Left ventricle myocardium superior (tissue), 1 donor: ENCODE measurements at places on chromosomes 4 and X. TPM values are rescaled to one million over a fixed set of nuclear protein-coding genes. Genes with fewer than 3 reads are reported as not detected.

PLXNB3 gene
- 2.4 TPM for total RNA-seq

DNA sequence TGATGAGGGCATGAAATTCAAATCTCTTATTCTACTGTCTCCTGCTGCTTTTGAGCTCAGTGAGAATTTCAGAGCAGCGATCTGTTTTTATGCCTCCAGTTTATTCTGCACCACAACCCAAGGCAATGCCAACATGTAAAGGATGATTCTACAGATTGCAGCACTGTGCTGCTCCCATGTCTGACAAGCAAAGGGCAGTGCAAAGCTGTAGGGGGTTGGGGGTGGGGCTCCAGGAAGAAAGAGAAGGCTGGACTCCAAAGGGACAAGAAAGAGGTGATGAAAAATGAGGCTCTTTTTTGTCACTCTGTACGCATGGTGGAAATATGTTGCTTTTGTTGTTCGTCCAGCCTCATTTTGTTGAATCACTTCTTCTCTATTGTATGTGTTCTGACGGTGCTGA, 254.6 kb downstream of the STIM2 start:
- DNase-seq = no peak

DNA sequence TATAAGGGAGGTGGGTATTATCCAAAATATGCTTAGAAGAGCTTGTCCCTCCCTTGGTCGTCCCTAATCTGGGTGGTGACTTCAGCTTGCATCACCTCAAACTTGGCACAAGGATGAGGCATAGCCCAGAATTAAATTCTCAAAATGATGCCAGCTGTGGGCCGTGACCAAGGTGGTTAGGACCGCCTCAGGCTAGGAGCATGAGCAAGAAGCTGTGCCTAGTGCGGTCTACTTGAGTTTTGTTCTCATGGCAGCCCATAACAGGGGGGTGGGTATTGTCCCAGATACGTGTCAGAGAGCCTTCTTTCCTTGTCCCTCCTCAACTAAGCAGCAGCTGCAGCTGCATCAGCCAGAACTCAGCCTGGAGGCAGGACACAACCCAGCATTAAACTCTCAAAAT, 2620.0 kb downstream of the PCDH7 start:
- no peak for DNase-seq

DNA sequence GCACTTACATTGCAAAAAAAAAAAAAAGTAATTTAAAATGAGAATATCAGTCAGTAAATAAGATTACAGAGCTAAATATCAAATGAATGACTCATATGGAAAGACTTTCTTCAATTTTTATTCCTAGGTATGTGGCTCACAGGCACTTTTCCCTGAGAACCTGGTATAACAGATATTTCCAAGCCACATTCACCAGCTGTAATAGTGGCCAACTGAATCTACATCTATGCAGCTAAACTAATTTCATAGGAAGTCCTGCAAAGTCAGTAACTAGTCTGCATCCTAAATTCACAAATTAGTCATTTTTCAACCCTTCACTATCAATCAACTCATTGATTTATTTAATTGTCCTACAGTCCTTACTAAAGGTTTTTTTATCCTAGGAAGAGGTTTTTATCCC, 5.6 kb downstream of the PDE5A start:
- no peak for DNase-seq

SOWAHB gene
- total RNA-seq = not detected

DNA sequence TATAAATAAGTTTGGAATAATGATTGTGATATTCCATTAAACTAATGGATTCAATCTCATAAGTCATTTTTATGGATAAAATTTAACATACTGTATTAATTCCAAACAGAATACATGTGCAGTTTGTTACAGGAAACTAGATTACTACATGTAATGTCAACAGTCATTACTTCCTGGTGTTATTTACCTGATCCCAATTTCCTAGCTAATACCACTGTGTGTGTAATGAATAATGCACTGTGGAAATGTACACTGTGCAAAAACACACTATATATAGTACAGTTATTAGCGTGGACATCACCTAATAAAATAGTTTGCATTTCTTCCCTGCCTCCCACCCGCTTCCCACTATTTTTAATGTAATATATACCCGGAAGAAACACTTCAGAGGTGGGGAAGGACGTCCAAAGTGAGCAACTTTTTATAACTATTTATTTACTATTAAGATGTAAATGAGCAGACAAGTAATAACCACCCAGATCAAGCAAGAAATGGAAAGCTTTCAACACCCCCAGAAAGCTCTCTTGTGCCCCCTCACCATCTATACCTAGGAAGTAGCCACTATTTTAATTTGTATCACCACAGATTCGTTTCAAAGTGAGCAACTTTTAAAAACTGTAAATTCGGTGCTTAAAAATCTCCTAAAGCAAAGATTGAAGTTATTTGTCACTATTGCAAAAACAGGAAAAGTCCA, 219.1 kb downstream of the THOC2 start:
- DNase-seq = no peak

DNA sequence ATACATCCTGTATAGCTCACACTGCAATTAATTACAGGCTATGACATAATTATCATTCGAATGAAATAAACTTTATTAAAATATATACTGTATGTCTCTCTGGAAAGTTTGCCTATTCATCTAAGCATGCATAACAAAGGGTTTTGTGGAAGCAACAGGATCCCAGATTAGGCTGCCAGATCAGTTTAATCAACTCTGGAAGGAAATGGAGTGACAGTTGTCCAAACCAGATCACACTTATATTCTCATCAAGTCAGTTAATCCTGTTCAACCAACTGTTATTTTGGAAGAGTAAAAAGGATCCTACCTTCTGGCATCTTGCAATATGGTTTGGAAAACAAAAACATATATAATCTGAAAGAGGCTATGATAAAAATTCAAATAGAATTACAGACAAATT, 312.2 kb downstream of the FAT4 start:
- DNase-seq = no peak

DNA sequence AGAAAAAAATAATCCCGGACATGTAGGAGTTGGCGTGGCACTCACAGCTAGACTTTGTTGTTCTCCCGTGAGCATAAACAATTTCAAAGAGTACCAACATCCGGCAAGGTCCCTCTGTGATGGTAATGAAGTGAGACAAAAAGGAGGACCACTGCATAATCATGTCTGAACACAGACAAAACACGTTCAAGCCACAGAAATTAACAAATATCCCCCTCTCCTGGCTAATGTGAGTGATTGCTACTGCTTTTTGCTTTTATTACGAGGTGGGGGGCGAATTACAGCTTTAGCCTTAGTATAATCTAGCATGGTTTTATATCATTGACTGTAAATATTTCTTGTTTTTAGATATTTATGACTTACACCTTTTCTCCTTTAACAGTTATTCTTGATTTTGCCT, 118.5 kb downstream of the PLS3 start:
- no peak for DNase-seq

DNA sequence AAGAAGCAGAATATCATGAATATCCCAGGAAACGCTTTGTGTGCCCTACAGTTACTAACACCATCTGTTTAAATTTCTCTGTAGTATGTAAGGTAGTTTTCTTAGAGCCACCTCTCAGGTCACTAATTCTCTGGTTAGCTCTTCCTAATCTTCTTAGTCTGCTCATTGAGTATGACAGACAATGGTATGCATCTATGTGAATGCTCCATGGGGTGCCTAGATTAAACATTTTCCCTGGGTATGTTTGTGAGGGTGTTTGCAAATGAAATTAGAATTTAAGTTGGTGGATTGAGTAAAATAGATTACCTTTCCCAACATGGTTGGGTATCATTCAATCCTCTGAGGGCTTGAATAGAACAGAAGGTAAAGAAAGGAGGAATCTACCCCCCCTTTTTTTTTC, 233.0 kb downstream of the PCDH18 start:
- no peak for DNase-seq

TMEM154 gene
- 3.3 TPM for total RNA-seq

DNA sequence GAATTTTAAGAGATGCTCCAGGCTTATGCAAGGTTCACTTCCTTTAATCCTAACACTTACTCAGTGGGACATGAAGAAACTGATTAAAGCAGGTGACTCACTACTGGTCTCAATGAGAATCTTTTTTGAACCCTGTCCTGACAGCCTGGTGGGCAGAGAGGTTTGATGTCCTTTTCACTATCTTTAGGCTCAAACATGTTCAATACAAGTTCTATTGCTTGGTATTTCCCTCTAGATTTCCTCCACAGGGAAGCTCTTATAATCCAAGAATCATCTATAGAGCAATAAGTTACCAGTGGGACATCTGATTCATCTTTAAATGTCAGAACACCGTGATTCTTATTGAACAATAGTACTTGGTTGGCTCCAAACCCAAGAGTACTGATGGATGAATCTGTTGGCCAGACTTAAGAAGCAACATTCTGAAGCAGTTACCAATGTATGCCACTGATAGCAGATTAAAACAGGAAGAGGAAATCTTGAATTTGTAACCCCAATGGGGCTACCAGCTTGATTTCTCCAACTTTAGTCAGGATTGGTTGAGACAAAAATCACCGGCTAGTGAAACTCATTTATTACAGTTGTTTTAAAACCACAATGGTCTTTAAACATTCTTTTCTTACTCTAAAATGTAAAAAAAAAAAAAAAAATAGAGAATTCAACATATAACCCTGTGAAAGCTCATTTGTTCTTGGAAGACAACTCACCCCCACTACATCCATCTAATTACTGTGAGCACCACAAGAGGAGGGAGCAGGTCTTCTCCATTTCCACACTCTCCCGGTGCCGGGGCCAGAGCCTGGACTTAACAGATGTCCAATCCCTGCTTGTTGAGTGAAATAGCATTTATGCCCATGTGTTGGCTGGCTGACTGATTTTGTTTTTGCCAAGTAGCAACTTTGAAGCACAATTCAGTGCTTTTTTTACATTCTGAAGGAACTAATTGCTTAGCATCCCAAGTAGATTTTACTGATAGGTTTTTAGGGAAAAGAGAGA, 43.3 kb downstream of the FGFBP1 start:
- DNase-seq = no peak

DNA sequence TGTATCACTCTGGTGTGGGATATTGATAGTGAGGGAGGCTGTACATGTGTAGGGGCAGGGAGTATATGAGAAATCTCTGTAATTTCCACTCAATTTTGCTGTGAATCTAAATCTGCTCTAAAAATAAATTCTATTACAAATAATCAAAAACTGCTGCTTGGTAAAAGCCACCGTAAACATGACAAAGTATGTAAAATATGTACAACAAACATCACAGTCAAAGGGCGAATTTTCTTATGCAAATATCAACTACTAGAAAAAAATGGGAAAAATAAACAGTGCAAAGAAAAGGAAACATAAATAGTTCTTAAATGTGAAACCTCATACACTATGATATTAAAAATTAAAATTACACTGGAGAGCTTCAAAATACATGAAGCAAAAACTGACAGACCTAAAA, 105.1 kb upstream of the DCLK2 start:
- DNase-seq = no peak
